NCI-H1694 treated with DMSO at 0.1 percent for 48 hours (cell line): ENCODE measurements at places on chromosomes 3 and 15.

GRCh38 chr3:67713764-67714469 is 59.5 kb upstream of the SUCLG2 start:
- DNase-seq: no peak

- no peak for DNase-seq
Measured at GRCh38 chr3:44862226-44862637, 520 bp downstream of the TMEM42 start.

GRCh38 chr15:64046421-64047153 is at the start of gene DAPK2:
Gene DAPK2 (minus strand): TSS chr15:64046485. CDS start chr15:64040261, 6,224 bp downstream.
- DNase-seq: peak; percentile 15

DNA sequence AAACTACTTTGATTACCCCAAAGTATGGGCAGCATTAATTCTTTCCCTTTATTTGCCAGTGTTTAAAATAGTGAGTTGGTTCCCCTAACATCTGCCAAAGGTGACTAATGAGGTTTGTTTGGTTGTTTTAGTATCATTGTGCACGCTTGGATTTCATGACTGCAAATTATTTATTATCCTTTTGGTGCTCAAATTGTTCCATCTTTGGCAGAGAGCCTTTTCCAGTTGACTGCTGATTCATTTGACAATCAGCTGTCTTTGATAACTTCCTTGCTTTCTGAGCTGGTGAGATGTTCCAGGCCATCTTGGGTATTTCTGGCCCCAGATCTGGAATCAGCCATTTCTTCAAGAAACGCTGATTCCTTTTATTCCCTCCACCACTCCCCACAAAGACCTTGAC is 8.9 kb downstream of the DLEC1 start:
- no peak for DNase-seq

DNA sequence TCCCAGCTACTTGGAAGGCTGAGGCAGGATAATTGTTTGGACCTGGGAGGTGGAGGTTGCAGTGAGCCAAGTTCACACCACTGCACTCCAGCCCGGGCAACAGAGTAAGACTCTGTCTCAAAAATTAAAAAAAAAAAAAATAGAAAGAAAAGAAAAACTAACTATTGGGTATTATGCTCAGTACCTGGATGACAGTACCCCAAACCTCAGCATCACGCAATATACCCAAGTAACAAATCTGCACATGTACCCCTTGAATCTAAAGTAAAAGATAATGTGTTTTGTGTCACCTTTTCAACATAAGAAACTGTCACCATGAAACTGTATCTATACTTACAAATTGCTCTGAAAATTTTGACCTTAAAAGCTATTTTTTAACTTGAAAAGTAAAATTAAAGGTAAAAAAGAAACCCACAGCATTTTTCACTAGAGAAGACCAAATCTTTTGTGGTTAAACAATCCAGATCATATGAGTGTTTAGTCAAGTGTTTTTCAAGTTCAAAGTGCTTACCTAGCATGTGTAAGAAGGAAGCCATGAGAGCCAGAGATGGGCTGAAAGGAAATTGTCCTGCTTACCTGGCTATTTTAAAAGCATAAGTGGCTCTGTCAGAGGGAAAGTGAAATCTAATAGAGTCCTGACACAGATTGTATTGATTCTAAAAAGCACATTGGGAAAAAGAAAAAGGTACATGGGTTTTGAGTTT is 50.5 kb downstream of the MYO1E start:
- DNase-seq: no peak

GRCh38 chr15:71853543-71853942 is 43.2 kb downstream of the NR2E3 start:
- no peak for DNase-seq

GRCh38 chr15:70853973-70854665 is at the start of gene LARP6:
Gene LARP6 (minus strand): TSS chr15:70854157. CDS start chr15:70854088, 69 bp downstream.
- DNase-seq: peak; percentile 7

DNA sequence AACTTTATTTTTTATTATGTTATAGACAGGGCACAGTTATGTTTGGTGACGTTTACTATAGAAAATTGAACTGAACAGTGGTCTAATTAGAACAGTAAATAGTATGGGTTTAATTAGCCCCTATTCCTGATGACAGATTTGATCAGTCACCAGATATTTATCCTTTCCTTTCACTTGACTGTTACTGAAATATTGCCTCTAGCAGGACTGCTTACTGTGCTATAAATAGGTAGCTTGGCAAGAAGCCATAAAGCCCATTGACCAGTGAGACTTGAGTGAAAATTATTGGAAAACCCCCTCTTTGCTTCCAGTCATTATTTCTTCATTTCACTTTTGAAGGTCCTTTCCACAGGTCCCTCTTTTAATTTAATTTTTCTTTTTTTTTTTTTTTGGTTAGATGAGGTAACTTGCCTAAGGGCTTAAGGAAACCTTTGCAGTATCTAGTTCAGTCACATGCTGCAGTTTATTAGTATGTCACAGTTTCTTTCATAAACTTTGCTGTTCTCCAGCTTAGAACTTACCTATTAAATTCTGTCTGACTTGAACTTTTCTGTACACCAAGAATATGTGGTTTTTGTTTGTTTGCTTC is 115.6 kb downstream of the ADAMTSL3 start:
- DNase-seq: no peak

GRCh38 chr15:90435652-90436337 is 47.8 kb downstream of the IQGAP1 start:
- no peak for DNase-seq

- DNase-seq: peak; percentile 52
Measured at GRCh38 chr15:60585743-60586708, 107.1 kb upstream of the ICE2 start.

DNA sequence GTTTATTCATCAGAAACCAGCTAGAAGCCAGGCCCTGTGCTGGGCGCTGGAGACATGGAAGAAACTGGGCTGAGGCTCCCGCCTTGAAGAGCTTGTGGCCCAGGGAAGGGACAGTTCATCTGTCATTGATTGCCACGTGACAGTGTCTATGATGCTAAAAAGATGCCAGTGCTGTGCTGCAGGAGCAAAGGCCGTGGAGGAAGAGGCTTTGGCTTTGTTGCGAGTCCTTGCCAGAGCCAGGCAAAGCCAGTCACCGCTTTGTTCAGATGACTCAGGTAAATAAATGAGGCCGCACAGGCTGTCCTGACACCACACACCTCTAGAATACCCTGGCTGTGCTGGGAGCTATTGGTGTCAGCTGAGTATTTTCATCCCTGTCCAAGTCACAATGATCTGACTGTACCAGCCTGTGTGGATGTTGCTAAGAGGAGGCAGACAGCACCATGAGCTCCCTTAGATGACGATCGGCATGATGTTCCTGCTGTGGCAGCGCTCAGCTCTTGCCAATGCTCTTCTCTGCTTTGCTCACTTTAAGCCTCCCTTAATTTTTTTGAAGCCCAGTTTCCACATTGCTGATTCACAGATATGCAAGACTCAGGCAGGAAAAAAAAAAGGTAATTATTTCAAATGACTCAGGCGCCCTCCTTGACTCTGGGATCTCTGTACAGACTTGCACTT is 77.5 kb downstream of the CCNL1 start:
- no peak for DNase-seq

GRCh38 chr15:42046597-42046996 is 25.8 kb upstream of the PLA2G4E start:
- DNase-seq: no peak

DNA sequence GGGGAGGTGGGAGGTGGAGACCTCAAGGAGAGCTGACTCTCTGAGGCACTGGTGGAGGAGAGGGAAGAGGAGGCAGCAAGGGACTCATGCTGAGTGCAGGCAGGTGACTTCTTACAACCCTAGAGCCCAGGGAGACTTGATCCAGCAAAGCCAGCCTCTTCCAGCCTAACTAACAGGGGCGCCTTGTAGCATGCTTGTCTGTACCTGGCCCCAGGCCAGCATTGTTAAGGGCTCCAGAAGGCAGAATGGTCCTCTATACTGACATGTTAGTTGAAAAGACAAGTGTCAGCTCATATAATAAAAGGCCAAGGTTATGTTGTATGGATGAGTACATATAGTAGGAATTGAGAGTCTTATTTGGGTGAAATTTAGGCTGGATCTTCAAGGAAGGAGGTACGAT is 65.4 kb downstream of the CHDH start:
- DNase-seq: no peak

DNA sequence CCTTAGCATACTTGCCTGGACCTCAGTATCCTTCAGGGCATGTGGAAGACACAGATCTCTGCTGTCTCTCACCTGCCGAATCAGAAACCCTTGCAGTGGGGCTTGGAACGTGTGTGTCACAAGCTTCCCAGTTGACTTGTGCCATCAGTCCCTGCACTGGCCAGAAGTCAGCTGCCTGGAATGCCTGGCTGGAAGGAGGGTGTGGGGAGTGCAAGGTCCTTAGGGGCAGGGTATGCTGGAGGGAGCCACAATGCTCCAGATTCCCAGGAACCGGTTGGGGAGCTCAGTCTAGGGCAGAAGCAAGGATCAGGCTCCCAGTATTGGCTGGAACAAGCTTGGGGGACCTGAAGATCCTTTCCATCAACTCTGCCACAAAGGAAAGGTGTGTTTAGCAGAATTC is 27.1 kb downstream of the SPSB4 start:
- DNase-seq: no peak

- no peak for DNase-seq
Measured at GRCh38 chr3:182737825-182738224, 55.5 kb upstream of the ATP11B start.

GRCh38 chr3:58084788-58085543 is 76.7 kb downstream of the FLNB start:
- no peak for DNase-seq

DNA sequence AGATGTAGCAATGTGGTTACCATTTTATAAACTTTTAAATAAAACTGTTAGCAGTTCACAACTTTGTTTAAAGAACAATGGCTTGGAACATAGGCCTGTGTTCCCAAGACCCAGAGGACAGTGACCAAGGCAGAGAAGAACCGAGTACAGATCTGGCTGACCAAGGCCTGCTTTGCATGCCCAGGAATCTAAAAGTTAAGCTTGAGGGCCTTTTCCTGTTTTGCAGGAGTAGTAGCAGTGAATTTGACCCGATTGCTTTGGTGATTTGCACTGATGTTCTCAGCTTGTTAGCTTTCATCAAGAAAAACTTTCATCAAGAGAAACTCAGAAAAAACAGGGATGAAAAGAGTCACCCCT is 9.9 kb downstream of the FILIP1L start:
- DNase-seq: no peak

DNA sequence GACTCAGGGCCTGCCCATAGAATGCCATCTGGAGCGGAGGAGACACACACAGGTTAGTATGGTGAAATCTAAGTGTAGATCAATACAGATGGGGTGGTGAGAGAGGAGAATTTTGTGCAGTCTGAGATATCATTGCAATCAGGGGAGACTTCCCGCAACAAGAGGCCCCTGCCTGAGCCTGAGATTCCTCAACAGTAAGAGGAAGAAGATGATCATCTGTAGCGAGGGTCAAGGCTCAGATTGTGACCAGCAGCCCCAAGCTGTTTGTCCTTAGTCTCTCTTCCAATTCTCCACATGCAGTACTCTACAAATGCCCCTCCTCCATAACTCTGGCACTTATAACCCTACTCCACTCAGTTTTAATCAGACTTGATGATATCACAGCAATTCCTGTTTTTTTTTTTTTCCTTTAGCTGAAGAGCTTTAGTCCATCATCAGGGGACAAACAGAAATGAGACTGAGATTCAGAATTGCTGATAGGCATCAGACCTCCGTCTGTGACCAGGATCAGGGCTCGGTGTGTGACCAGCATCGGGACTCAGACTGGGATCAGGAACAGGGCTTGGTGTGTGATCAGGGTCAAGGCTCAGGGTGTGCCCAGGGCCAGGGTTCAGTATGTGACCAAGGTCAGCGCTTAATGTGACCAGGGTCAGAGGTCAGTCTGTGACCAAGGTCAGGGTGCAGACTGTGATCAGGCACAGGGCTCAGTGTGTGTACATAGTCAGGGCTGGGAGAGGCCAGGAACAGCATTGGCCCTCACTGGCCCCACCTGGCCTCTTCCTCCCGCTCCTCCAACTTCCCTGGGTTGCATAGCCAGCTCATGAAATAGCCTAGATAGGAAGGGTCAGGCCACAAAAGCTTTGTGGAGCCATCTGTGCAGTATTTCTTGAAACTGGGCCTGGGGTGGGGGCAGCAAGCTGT is 14.1 kb downstream of the LOXL1 start:
- no peak for DNase-seq

DNA sequence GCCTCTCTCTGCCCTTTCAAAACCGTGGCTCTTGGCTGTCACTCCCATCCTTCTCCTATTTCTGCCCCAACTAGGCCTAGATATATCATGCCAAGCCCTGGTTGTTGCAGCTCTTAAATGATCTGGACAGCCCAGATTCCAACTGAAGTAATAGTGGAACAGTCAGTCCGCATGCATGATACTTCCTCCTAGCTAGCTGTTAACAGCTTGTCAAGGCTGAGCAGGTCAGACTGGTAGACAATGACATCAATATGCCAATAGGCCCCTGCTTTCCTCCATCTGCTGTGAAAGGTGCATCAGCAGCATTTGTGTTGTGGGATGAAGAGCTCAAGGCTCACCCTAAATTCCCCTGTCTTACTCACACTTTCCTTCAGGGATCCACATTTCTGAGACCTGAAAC is 527.7 kb upstream of the TGFBR2 start:
- no peak for DNase-seq
